ENCODE measurements at places on chromosomes 5 and 9. TPM values are rescaled to one million over a fixed set of nuclear protein-coding genes. Genes with fewer than 3 reads are reported as not detected.

Gene PCDHGB7
- 13.4 TPM for polyA plus RNA-seq

Gene DEPDC1B
- 17.0 TPM for polyA plus RNA-seq

Gene SLC6A7
- not detected for polyA plus RNA-seq

Gene RANBP3L
- polyA plus RNA-seq: 1.8 TPM

Gene PCDHGA12
- 2.0 TPM for polyA plus RNA-seq

Gene AQP3
- polyA plus RNA-seq: 25.8 TPM

Gene CCDC152
- 24.6 TPM for polyA plus RNA-seq

Gene TMEM174
- polyA plus RNA-seq: 0.13 TPM

Gene NIPAL4
- polyA plus RNA-seq: 0.14 TPM

Gene SOHLH1
- not detected for polyA plus RNA-seq

Gene FAM221B
- 0.38 TPM for polyA plus RNA-seq

Gene SLC22A4
- 2.4 TPM for polyA plus RNA-seq

Gene KLF9
- polyA plus RNA-seq: 3.0 TPM

Gene MZB1
- 0.53 TPM for polyA plus RNA-seq

Gene LCP2
- 8.9 TPM for polyA plus RNA-seq

Gene CARD6
- 7.1 TPM for polyA plus RNA-seq

Gene TRPM3
- 0.85 TPM for polyA plus RNA-seq

Gene EEIG1
- 37.1 TPM for polyA plus RNA-seq

Gene RNF183
- polyA plus RNA-seq: 0.59 TPM

Gene ZDHHC11
- 20.9 TPM for polyA plus RNA-seq

Gene MIGA2
- 15.9 TPM for polyA plus RNA-seq

Gene TMEFF1
- 1.2 TPM for polyA plus RNA-seq

Gene PITX1
- 0.59 TPM for polyA plus RNA-seq

Gene PRRT1B
- 5.3 TPM for polyA plus RNA-seq

Gene FAM219A
- 12.3 TPM for polyA plus RNA-seq

Gene NRARP
- polyA plus RNA-seq: 11.1 TPM

Gene ADCY2
- polyA plus RNA-seq: 10.9 TPM

Gene EGFL7
- polyA plus RNA-seq: 97.0 TPM

Gene TRIM36
- 1.5 TPM for polyA plus RNA-seq

Gene NR2F1
- 240 TPM for polyA plus RNA-seq

Gene EMB
- polyA plus RNA-seq: 7.2 TPM

Gene ARID3C
- polyA plus RNA-seq: not detected

Gene ITGA1
- 67.8 TPM for polyA plus RNA-seq

Gene RGS7BP
- polyA plus RNA-seq: 25.7 TPM

Gene RCL1
- polyA plus RNA-seq: 18.4 TPM

Gene THOC3
- polyA plus RNA-seq: 69.9 TPM

All from left lung (tissue), 14 donors.